Aortic smooth muscle cell (primary cell): ENCODE measurements at places on chromosomes 12 and 14. TPM values are rescaled to one million over a fixed set of nuclear protein-coding genes. Genes with fewer than 3 reads are reported as not detected.

KLHL33 gene
- total RNA-seq: 0.06 and 0.13 TPM in 2 replicates

AKAP5 gene
- 0.26 and 0.31 TPM in 2 replicates for total RNA-seq

SMCO3 gene
- total RNA-seq: 0.13 and 0.37 TPM in 2 replicates

HELB gene
- total RNA-seq: 1.7 and 3.2 TPM in 2 replicates

LPAR5 gene
- total RNA-seq: not detected in 2 replicates

ASCL4 gene
- total RNA-seq: not detected in 2 replicates

PLBD1 gene
- total RNA-seq: 2.0 and 2.1 TPM in 2 replicates

GLT8D2 gene
- 51.8 and 82.5 TPM in 2 replicates for total RNA-seq

ADAMTS20 gene
- total RNA-seq: not detected in 2 replicates

CD163 gene
- total RNA-seq: under 0.01 TPM in 1 of 2 replicates, not detected in the other

ERBB3 gene
- total RNA-seq: 0.19 and 3.6 TPM in 2 replicates

TMTC1 gene
- 27.0 and 101 TPM in 2 replicates for total RNA-seq

SNX6 gene
- 80.1 and 90.9 TPM in 2 replicates for total RNA-seq

TUBA1A gene
- 652 and 678 TPM in 2 replicates for total RNA-seq

PRIMA1 gene
- not detected in 2 replicates for total RNA-seq

KRT79 gene
- not detected in 2 replicates for total RNA-seq

CNTN1 gene
- 0.66 and 0.99 TPM in 2 replicates for total RNA-seq

YARS2 gene
- total RNA-seq: 20.0 and 20.6 TPM in 2 replicates

CDKL1 gene
- total RNA-seq: 30.1 and 32.2 TPM in 2 replicates

RASAL1 gene
- not detected in 2 replicates for total RNA-seq

PRR4 gene
- 0.53 and 2.2 TPM in 2 replicates for total RNA-seq

CMKLR1 gene
- total RNA-seq: 6.5 and 15.3 TPM in 2 replicates

RERG gene
- under 0.01 and 0.12 TPM in 2 replicates for total RNA-seq

SLC38A4 gene
- 0.26 and 0.37 TPM in 2 replicates for total RNA-seq

RND1 gene
- 0.40 and 0.62 TPM in 2 replicates for total RNA-seq
